Stimulated activated CD4-positive, alpha-beta T cell treated with anti-CD3 and anti-CD28 coated beads, TNF-alpha, amount 100 ng/mL, for 48 hours (primary cell): ENCODE measurements at places on chromosomes 2 and 18.

GRCh38 chr2:168935810-168936581 lies 34.9 kb downstream of the G6PC2 start:
- DNase-seq, result no peak

GRCh38 chr18:12278741-12279682 lies 24.9 kb downstream of the CIDEA start:
- no peak for DNase-seq

DNA sequence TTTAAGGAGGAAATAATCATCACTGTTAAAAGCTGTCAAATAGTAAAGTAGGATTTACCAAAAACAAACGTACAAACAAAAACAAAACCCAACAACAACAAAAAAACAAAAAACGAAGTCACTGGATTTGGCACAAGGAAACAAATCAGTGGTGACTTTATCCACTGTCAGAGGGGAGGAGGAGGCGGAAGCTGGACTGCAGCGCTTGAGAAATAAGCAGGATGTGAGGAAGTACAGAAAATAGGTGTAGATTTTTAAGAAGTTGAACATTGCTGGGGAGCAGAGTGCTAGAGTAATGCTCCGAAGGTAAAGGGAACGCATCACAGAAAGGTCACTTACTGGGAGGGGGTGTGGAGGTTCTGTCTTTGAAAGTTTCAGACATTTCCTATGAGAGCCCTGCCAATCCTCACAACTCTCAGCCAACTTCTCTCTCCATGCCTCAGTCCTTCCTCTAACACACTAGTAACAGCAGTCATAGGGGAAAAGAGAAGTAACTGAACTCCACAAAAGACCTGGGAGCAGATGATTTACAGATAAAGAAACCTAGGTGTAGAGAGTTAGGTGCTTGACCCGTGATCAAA lies 220.2 kb upstream of the SMAD7 start:
- no peak for DNase-seq

DNA sequence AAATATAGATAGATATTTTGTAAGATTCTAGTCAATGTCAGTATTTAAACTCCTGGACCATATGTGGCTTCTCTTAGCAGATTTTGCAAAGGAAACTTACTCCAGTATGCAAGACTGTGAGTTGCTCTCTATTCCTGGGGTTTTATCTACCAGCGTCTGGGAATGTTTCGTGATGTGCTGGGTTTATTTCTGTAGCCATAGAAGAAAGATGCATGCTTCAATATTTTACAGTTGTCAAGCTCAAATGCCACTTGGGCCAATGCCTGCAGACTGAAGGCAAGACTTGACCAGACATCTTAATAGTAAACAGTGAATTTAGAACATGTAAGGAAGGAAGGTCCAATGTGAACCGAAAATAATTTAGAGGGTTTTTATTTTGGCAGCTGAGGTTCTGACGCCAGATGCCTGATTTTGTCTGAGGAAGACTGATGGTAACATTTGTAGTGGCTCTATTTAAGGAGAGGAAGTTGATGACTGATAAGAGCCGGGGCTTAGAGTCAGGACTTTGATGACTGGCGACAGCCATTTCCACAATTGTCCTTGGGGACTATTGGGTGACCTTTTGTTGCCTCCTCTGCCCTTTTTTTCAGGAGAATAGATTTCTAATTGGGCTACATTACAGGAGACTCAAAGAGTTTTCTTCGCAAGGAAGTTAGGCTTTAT lies 154.3 kb downstream of the RAPGEF4 start:
- DNase-seq, result no peak

DNA sequence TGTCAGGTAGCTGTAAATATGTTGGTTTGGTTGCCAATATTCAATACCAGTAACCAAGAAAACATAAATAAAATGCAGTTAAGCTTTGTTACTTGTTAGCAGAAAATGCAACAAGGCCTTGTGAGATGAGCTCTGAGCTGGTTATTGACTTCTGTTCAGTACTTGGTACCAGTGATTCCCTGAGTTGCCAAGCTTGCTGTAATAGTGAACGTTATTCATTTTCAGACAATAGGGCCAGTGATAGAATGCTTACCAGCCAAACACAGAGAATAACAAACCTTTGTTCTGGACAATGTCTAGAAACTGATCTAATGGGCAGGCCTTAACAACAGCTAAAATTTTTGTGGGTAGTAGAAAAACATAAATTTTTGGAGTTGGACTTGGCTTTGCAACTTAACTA lies 29.5 kb downstream of the RASGRP3 start:
- DNase-seq, result no peak

DNA sequence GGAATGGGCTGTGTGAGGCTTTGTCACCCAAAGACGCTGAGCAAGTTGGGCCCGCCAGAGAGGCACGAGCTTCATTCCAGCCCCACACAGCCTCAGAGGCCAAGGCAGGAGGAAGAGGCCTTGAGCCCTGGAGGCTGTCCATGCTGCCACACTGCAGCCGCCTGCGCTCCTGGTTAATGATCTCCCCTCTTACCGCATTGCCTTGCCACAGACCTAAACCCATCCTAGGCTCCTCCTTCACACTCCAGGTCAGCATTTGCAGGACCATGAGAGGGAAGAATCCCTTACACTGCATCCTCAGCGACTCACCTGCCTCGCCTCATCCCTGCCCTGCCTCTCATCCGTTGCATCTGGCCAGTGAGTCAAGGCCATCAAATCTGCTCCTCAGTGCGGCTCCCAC lies 24.6 kb downstream of the KIF3C start:
- no peak for DNase-seq

- DNase-seq, result no peak
Measured at GRCh38 chr2:35538796-35539195, 816.8 kb upstream of the CRIM1 start.

- DNase-seq, result no peak
Measured at GRCh38 chr2:27690052-27690451, 26.4 kb downstream of the SLC4A1AP start.

- DNase-seq, result no peak
Measured at GRCh38 chr2:220586980-220587530, 959.6 kb downstream of the SLC4A3 start.

- DNase-seq, result no peak
Measured at GRCh38 chr2:134671513-134671912, 47.3 kb downstream of the TMEM163 start.

GRCh38 chr2:67663776-67664175 lies 266.6 kb downstream of the ETAA1 start:
- DNase-seq, result no peak
